Activated CD4-positive, CD25-positive, alpha-beta regulatory T cell treated with anti-CD3 and anti-CD28 coated beads, Interleukin-2, amount 50 U/mL, for 72 hours (primary cell): ENCODE measurements at places on chromosomes 5 and 9.

DNA sequence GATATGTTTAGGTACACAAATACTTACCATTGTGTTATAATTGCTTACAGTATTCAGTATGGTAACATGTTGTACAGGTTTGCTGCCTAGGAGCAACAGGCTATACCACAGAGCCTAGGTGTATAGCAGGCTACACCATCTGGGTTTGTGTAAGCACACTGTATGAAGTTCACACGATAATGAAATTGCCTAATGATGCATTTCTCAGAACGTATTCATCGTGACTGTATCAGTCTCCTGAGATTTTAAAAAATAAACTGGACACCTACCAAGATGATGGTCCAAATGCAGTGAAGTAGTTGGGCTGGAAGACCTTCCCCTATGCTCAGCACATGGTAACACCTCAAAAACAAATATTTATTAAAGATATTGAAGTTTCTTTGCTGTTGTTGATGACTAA, 103.3 kb upstream of the NFIB start:
- DNase-seq, result no peak

GRCh38 chr9:76456202-76456926, 2.6 kb upstream of the GCNT1 start:
- DNase-seq, result no peak

GRCh38 chr9:98168153-98168780, 24.2 kb downstream of the CORO2A start:
- no peak for DNase-seq

DNA sequence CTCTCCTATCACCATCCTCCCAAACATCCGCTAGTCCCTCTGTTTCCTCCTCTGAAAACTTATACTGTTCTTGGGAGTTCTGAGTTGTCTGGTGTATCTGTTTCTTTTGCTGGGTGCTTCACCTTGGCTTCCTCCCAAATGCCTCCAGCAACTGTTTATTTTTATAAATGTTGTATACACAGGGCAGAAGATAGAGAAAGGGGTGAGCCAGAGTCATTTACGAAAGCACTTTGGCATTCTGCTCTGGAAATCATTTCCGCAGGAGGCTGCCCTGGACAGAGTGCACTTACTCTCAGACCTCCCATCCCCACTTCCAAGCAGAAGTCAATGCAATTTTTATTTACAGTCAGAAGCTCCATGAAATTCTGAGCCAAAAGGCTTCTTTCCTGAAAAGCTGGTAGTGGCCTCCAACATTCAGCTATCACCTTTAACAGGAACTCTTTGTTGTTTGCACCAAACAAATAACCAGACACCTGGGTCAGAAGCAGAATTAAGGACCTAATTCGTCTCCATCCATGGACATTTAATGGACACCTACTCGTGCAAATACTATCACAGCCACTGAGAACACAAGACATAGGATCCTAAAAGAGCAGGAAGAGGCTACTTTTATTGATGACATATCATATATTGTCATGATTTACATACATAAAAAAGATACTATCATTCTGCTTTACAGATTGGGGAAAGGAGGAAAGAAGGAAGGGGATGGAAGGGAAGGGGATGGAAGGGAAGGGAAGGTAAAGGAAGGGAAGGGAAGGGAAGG, 229.5 kb upstream of the PAPPA start:
- no peak for DNase-seq

DNA sequence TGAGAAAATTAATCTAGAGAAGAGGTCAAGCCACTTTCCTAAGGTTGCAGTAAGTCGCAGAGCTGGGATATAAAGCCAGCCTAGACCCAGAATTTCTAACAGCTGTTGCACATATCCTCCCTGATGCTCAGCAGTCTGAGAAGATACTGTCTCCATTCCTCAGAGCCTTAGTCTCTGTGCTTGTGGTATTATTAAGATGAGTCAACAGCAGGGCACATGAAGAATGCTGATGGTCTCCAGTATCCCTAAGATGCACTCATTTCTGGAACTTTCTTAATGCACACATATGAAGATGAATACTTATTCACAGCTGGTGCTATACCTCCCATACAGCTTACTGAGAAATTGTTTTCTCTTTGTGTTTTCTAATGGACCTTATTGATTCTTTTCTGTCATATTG, 32.5 kb downstream of the SGCD start:
- no peak for DNase-seq

DNA sequence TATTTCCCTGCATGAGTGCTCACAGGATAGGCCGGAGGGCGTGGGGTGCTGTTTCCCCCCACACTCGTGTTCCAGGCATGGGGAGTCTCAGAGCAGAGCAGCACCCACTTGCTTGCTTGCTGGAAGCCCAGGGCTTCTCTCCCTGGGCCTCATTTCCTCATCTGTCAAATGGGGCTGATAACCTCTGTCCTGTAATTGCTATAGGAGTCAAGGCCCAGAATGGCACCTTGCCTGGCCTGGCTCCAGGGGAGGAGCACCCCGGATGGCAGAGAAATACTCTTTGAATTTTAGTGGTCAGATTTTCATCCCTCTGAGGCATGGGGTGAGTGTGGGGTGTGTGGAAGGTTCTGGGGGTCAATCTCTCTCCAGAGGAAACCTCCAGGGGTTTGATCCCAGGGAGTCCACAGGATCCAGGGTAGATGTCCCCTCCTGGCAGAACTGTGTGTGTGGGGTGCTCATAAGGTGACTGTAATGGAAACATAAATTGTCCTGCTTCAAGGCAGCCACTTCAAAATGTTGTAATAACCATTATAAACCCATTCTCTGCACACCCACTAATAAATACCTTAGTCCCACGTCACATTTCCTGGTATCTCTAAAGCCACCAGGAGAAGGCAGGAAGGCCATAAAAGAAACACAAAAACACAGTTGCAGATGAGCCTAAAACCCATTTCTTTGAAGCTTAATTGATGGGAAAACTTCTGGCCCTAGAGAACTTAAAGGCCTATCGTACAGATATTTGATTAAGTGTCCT, 272.2 kb downstream of the FSTL4 start:
- DNase-seq, result no peak

GRCh38 chr9:124779368-124780059, 2.6 kb downstream of the OLFML2A start:
- DNase-seq, result no peak

DNA sequence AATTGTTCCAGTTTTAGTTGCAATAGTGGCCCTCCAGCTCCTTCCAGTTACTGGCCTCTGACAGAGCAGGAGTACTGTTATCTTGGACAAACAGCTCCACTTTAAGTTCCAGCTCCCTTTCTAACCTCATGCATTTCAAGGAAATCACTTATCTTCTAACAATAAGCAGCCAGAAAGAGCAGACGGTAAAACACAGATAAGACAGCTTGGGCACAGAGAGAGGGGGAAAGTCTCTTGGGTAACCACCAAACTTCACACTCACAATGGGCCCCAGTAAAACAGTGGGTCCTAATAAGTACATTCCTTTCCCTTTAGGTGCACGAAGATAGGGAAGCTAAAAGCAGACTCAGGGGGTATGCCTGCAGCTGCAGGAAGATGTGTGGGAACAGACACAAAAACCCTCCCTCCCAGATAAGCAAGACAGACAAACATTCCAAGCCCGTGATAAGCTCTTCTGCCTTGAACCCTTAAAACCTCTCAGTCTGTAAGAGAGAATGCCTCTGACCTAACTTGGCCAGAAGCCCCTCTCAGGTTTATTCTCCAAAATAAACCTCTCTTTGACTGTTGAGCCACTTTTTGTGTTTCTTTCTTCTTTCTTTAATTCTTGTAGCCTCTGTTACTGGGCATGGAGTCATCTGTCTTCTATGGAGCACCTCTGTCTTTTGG, 30.8 kb downstream of the OR1J1 start:
- no peak for DNase-seq

DNA sequence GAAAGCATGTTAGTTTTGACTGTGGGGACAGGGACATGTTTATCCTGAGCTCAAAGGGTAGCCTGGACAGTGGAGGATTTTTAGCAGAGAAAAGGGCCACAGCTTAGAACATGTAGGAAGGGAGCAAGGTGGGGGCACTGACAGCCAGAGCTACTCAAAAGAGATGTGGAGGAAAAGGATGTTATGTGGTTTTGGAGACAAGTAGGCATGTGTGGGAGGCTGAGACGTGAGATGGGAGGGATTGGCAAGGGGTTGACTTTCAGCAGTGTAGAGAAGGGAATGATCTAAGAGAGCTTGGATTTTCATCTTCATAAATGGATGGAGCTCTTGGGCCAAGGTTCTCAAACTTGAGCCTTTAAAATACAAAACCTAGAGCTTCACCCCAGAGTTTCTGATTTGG, 24.0 kb downstream of the SYK start:
- DNase-seq, result no peak

- no peak for DNase-seq
These were observed 110.0 kb downstream of the PAX5 start for GRCh38 chr9:36924071-36924470.

DNA sequence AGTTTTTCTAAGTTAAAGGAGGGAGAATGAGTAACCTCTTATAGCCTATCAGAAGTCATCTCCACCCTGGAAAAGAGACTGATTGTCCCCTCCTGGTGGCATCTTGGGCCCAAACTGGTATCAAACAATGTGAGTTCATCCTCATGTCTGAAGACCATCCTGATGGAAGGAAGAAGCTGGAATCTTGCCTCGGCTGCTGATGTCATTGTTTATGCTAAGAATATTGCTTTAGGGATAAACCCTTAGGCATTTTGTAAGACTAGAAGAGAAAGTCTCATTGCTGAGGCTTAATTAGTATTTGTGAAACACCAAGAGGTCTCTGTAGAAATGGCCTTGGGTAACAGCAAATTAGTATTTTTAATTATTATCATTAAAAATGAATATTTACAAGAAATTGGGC, 65.7 kb upstream of the KCNN2 start:
- no peak for DNase-seq

GRCh38 chr5:2896371-2897275, 145.1 kb upstream of the IRX2 start:
- DNase-seq, result no peak

GRCh38 chr5:135535420-135535819, 344 bp downstream of the NEUROG1 start:
- no peak for DNase-seq

DNA sequence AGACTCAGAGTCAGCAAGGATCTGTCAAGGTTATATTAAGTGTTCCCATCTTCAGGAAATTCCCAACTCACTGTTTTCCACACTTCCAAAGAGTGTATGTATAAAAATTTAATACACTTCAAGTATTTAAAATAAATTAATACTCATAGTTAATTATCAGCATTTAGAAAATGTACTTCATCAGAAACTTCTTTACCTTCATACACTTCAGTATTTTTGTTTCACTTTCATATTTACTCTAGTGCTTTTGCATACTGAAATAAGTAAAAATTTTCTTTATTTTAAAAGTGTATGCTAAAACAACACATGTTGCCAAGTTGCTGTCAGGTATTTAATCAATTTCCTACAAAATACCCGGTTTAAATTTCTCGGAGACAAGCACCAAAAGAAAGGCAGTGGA, 16.5 kb downstream of the RICTOR start:
- no peak for DNase-seq

DNA sequence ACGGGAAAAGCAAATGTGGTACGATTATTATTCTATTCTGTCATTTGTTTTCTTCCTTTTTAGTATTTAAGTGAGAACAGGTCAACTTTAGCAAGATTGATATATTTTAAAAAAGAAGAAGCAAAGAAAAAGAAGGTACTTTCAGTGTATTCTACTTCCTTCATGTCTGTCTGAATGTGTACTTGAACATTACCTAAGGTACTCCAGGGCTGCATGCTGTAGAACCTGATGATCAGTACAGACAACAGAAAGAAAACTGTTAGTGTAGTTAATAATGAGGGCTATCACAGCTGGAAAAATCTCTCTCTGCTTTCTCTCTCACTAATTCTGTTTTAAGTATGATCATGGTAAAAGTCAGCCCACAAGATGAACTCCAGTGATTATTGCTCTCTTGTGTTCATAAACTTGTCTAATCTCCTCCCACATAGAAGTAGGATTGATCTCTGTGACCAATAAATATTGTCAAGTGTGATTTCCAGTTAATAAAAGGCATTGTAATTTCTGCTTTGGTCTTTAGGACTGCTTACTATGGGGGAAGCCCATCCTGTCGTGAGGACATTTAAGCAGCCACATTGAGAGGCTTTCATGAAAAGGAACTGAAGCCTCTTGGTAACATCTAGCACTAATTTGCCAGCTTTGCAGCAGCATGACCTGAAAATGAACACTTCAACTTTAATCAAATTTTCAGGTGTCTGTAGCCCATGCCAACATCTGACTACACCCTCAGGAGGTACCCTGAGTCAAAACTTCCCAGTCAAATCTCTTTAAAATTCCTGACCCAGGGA, 864.0 kb upstream of the ACO1 start:
- DNase-seq, result no peak

DNA sequence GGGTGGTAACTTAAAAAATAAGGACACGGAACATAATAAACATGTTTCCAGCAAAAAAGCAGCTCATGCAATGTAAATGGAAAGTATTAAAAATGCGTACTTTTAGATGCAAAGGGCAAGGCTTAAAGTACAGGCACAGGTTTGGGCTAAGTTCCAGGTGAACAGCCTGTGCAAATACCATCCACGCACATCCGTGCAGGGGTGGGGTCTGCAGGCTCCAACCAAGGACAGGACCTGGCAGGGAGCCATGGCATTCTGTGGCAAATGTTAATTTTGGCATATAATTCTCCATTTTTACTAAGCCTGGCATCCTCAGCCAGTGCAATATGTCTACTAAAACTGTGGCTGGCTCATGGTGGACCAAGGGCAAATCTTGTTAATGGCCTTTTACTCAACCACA, 365.8 kb upstream of the DAP start:
- DNase-seq, result no peak

GRCh38 chr5:74430631-74431289, 209.8 kb downstream of the ENC1 start:
- DNase-seq, result no peak

DNA sequence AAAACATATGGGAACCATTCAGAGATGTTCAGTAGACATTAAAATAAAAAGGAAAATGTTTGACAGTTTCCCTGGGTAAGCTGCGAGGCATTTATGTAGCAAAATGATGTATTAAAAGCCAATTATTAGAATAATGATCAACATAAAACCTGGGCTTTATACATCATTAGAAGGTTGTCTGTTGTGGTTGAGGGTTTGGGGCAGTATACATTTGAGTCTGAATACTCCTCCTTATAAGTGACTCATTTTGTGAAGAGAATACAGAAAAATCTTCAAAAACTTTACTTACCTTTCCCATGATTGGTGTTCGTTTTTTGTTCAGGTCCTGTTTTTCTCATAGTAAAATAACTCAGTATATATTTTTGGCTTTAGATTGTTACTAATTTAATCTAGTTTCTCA, 119.5 kb downstream of the ZCCHC7 start:
- DNase-seq, result no peak

- no peak for DNase-seq
These were observed 9.8 kb downstream of the CKMT2 start for GRCh38 chr5:81242906-81243436.

GRCh38 chr5:173765029-173765644, 123.0 kb upstream of the CPEB4 start:
- DNase-seq, result no peak

GRCh38 chr5:62596691-62597090, 18.1 kb downstream of the LRRC70 start:
- no peak for DNase-seq

DNA sequence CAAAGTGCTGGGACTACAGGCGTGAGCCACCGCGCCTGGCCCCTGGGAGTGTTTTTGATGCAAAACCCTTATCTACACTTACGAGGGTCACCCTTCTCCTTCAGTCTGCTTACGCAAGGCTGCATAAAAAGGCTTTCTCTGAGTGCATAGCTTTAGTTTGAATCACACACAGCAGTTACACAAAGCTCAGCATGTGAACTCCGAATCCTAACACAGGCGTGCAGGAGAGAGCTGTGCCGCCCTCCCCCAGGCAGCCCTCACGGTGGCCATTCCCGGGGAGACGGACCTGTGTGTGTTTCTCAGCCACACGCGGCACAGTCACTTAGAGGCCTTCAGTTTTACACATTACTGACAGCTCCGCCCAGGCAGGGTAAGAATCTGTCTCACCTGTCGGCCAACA, 26.7 kb downstream of the EXD3 start:
- DNase-seq, result no peak
